A673 (cell line): ENCODE measurements at places on chromosomes 5 and 9. TPM values are rescaled to one million over a fixed set of nuclear protein-coding genes. Genes with fewer than 3 reads are reported as not detected.

DNA sequence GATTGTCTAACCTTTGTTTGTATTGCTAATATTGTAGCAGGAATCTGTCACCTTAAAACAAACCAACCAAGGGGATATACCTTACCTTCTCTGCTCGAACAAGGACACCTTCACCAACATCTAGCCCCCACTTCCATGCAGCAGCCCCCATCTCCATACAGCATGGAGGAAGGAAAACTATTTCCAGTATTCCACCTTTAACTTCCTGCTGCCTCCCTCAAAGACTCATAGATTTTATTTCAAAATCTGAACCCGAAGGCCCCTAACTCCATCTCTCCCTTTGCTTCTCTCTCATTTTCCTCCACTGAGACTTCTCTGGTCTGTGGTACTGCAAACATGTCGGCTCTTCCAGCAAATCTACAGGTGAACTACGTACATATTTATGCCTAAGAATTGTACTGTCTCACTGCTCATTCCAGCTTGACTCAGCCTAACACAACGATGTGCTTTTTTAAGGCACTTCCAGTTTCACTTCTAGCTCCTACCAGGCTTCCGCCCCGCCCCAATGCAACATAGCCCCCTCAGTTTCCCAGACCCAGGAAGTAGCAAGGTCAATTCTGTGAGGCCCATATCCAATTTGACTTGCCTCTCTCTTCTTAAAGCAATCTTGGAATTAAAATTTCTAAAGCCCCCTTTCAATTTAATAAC lies 70.7 kb upstream of the RNF38 start:
- no peak overlapping the region for H3K27ac ChIP-seq
- DNase-seq, result no peak
- H3K4me1 ChIP-seq, result no peaks in the 10 kb centered on the region
- H3K27me3 ChIP-seq, result no peaks in the 10 kb centered on the region

- no peaks in the 10 kb centered on the region for H3K36me3 ChIP-seq
- no peak overlapping the region for H3K27ac ChIP-seq
- H3K4me1 ChIP-seq, result no peaks in the 10 kb centered on the region
- H3K27me3 ChIP-seq, result no peaks in the 10 kb centered on the region
These were observed 27.2 kb upstream of the LAMC3 start for GRCh38 chr9:130981756-130982137.

DNA sequence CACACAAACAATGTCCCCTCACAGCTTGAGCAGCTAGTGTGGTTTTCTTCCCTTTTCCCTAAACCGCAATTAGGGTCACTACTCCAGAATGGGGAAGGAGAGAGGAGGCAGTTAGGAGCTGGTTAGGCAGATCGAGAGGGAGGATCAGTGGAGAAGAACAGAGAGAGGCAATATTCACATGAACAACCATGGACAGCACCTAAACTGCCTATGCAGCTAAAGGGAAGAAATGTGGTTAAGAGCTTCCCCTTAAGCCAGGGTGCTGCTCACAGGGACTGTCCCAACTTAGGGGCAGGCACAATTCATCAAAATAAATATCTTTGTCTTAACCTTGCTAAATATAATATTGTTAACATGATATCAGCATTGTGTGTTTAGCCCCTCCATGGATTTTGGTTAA lies 359.3 kb upstream of the CDH18 start:
- H3K4me1 ChIP-seq, result no peaks in the 10 kb centered on the region
- H3K27me3 ChIP-seq, result no peaks in the 10 kb centered on the region
- no peak for DNase-seq
- H3K27ac ChIP-seq, result no peak overlapping the region
- H3K36me3 ChIP-seq, result no peaks in the 10 kb centered on the region

DNA sequence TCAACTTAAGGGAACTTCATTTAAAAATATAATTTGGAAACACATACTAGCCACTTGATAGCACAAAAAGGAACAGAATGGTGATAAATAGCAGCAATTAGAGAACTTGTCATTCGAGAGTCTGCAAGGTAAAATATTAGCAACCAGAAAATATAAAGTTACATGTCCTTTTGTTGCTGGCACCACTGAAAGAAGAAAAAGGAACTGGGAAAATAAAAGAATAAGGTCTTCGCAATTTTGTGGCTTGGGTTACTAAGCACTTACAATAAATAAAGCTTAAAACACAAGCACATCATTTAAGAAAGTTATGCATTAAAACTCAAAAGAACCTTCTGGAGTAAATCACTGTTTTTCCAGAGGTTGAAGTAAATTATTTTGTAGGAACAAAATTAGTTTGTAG lies 149.9 kb upstream of the FBN2 start:
- H3K36me3 ChIP-seq, result no peaks in the 10 kb centered on the region
- H3K4me1 ChIP-seq, result no peaks in the 10 kb centered on the region
- no peak overlapping the region for H3K27ac ChIP-seq

DNA sequence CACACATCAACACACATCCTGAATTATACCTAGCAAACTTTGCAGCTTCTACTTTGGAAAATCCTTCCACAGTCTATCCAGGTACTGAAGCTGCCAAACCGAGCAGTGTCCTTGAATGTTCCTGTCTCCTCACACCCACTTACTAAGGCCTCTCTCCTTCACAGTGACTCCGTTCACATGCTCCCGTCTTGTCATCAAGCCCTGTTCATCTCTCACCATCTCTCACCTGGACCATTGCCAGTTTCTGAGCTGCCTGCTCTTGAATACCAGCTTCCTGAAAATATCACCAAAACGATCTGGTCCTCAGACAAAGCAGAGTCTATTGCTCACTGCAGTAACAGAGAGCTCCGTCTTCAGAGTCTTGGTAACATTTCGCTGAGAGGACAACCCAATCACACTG lies 57.4 kb downstream of the GCNT1 start:
- peaks cover 30% of the 10 kb centered on the region for H3K27me3 ChIP-seq
- no peaks in the 10 kb centered on the region for H3K36me3 ChIP-seq
- no peaks in the 10 kb centered on the region for H3K4me1 ChIP-seq
- peak; percentile 2 for DNase-seq

GRCh38 chr5:10283927-10284635 lies 23.6 kb downstream of the CMBL start:
- H3K27me3 ChIP-seq, result no peaks in the 10 kb centered on the region
- H3K36me3 ChIP-seq, result no peaks in the 10 kb centered on the region
- peak; percentile 88 for DNase-seq
- no peak overlapping the region for H3K4me3 ChIP-seq
- no peak overlapping the region for H3K27ac ChIP-seq

DNA sequence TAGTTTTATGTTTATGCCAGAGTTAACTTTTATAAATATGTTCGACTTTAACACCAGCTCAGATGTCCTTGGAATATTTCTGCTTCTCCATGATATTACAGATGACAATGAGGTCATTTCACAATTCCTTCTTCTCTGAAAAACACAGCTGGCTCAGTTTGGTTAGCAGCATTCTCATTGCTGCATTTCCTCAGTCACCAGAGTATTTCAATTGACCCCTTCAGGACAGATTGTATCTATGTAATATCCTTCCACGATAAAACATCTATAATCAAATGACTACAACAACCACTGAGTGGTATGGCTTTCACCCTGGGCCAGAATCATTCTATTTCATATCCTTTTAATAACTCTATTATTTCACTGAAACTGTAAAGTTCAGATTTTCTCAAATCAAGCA lies 148.7 kb downstream of the OXCT1 start:
- no peaks in the 10 kb centered on the region for H3K36me3 ChIP-seq
- H3K27me3 ChIP-seq, result no peaks in the 10 kb centered on the region
- H3K4me3 ChIP-seq, result no peak overlapping the region

DNA sequence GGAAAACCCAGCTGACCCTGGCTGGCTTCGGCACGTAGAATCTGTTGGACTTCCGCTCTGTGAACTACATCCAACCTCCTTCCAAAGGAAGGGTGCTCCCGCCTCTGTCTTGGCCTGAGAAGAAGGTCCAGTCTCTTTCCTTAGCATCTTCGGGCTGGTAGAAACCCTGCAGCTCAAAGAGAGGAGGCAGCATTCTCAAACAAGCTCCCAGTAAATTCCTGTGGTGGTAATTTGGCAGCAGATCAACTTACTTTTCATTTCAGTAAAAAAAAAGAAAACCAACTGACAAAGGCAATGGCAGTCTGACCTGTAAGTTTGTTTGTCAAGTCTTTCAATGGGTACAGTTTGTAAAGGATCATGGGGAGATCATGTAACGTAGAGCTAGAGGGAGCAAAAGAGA lies 176.7 kb downstream of the MED10 start:
- no peak overlapping the region for H3K4me3 ChIP-seq
- peaks cover 20% of the 10 kb centered on the region for H3K27me3 ChIP-seq
- no peaks in the 10 kb centered on the region for H3K36me3 ChIP-seq
- no peak overlapping the region for H3K27ac ChIP-seq
- H3K4me1 ChIP-seq, result no peaks in the 10 kb centered on the region

GRCh38 chr9:99606957-99607356 lies 214.7 kb upstream of the NR4A3 start:
- H3K36me3 ChIP-seq, result no peaks in the 10 kb centered on the region
- H3K27me3 ChIP-seq, result no peaks in the 10 kb centered on the region
- H3K4me1 ChIP-seq, result no peaks in the 10 kb centered on the region
- H3K4me3 ChIP-seq, result no peak overlapping the region
- no peak overlapping the region for H3K27ac ChIP-seq
- no peak for DNase-seq

- no peaks in the 10 kb centered on the region for H3K27me3 ChIP-seq
- no peak overlapping the region for H3K4me3 ChIP-seq
- H3K36me3 ChIP-seq, result peaks cover 17% of the 10 kb centered on the region
- no peaks in the 10 kb centered on the region for H3K4me1 ChIP-seq
- H3K27ac ChIP-seq, result no peak overlapping the region
These were observed 10.8 kb downstream of the RMI1 start for GRCh38 chr9:83991355-83991754.

DNA sequence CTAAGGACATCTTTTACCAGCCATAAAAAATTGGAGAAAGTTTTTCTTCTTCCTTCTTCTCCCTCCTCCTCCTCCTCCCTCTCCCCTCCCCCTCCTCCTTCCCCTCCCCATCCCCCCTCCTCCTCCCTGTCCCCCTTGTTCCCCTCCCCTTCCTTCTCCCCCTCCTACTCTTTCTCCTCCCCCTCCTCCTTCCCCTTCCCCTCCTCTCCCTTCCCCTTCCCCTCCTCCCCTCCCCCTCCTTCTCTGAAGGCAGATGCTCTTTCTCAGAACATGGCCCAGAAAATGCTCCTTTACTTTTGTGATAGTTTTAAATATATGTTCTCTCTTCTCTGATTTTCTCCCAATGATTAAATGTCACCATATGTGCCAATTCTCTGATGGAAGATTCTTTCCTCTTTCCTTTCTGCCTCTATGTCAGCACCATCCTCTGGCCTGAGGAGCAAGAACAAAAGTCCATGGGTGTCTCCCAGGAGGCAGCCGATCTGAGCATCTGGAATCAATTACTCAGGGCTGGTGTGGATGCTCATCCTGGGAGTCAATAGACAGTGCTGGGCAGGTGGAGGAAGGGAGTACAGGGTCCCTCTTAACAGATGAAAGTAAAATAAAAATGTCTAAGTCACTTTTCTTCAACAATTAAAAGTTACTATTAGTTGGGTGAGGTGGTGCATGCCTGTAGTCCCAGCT lies 63.0 kb upstream of the GNA14 start:
- H3K4me1 ChIP-seq, result peaks cover 23% of the 10 kb centered on the region
- H3K4me3 ChIP-seq, result no peak overlapping the region
- H3K36me3 ChIP-seq, result peaks cover 4% of the 10 kb centered on the region
- H3K27ac ChIP-seq, result no peak overlapping the region

DNA sequence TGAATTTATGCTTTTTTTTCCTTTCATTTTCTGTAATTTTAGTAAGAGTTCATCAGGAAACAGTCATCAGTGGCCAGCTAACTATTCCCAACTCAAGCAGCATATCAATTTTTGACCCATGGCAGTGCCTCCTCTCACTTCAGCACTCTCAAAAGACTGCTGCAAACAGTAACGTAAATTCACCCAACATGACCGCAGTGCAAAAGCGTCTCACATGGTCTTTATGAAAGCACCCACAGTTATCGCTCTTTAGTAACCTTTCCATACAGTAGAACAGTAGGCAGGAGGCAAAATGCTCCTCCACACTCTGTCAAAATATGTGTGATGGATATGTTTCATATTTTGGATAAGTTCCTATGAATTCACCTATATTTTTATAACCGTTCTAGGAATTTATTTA lies 48.6 kb downstream of the PARP8 start:
- H3K36me3 ChIP-seq, result no peaks in the 10 kb centered on the region
- H3K4me3 ChIP-seq, result no peak overlapping the region
- H3K27me3 ChIP-seq, result no peaks in the 10 kb centered on the region
- no peaks in the 10 kb centered on the region for H3K4me1 ChIP-seq
- no peak for DNase-seq

- peaks cover 15% of the 10 kb centered on the region for H3K4me1 ChIP-seq
- H3K36me3 ChIP-seq, result no peaks in the 10 kb centered on the region
- peaks cover 7% of the 10 kb centered on the region for H3K27me3 ChIP-seq
- no peak overlapping the region for H3K4me3 ChIP-seq
- H3K27ac ChIP-seq, result peak overlapping the region; percentile 6
These were observed 363.9 kb downstream of the AGTPBP1 start for GRCh38 chr9:85377731-85378289.

DNA sequence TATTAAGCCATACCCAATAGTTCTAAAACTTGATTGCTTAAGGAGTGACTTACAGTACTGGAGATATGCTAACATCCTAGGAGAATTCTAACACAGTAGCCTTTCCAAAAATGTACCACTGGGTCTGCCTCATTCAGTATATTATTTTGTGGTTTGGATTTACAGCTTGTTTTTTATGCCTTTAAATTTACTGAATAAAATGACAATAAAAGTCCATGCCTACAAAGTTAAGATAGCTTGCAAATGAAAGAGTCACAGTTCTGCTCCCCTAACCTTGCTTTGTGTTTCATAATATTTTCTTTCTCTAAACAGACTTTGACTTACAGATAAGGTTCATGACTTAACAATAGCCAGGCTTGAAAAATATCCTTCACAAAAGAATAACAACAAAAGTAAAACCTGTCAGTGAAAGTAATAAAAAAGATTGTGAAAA lies 951.1 kb upstream of the NUDT12 start:
- no peak overlapping the region for H3K27ac ChIP-seq
- no peaks in the 10 kb centered on the region for H3K27me3 ChIP-seq
- H3K4me3 ChIP-seq, result no peak overlapping the region

- no peaks in the 10 kb centered on the region for H3K27me3 ChIP-seq
- H3K4me1 ChIP-seq, result no peaks in the 10 kb centered on the region
- H3K36me3 ChIP-seq, result no peaks in the 10 kb centered on the region
- no peak for DNase-seq
- H3K27ac ChIP-seq, result no peak overlapping the region
- H3K4me3 ChIP-seq, result no peak overlapping the region
These were observed 131.0 kb downstream of the NSG2 start for GRCh38 chr5:174176511-174176910.

Gene LAMC3
- 0.28 and 0.37 TPM in 2 replicates for total RNA-seq

Gene SOHLH1
- total RNA-seq, result not detected in 2 replicates

Gene MELK
- 80.9 and 87.8 TPM in 2 replicates for total RNA-seq

Gene HAVCR1
- not detected in 2 replicates for total RNA-seq

Gene BRIX1
- total RNA-seq, result 84.8 and 93.3 TPM in 2 replicates

Gene PDCD1LG2
- 0.37 and 0.47 TPM in 2 replicates for total RNA-seq

Gene NEUROG1
- total RNA-seq, result not detected in 2 replicates

Gene LCN1
- total RNA-seq, result not detected in 2 replicates
